Activated CD8-positive, alpha-beta memory T cell treated with anti-CD3 and anti-CD28 coated beads, Interleukin-2, amount 50 U/mL, for 48 hours (primary cell): ENCODE measurements at places on chromosomes 3 and 15.
A peak's percentile ranks its signal among the peaks of the same experiment; 100 is the strongest.

GRCh38 chr15:41860049-41860828 lies 21.6 kb downstream of the PLA2G4B start:
- no peak for DNase-seq

DNA sequence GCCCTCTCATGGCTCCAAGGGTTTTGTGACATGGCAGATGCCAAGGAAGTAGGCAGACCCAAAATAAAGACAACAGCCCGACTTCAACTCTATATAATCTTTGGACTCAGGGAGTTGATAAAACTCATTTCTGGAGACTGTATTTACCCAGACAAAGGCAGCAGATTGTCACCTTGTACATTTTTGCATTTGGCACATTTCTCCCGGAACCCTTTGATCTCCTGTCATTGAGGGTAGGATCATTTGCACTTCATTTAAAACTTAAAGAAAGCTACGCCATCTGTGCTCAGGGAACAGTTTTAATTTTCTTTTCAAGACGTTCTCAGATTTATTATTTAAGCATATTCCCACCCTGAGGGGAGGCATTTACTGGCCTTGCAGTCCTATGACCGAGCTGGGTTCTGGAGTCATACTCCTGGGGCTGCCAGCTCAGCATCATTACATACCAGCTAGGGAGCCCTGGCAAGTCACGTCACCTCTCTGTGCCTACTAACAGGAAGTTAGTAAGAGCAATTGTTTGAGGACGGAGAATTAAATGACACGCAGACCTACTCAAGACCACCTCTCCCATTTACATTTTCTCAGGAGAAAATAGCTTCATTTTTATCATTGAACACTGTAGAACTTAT lies 5.9 kb downstream of the CDCP1 start:
- DNase-seq = no peak

- DNase-seq = no peak
These were observed 16.8 kb downstream of the MEF2A start for GRCh38 chr15:99582508-99582960.

DNA sequence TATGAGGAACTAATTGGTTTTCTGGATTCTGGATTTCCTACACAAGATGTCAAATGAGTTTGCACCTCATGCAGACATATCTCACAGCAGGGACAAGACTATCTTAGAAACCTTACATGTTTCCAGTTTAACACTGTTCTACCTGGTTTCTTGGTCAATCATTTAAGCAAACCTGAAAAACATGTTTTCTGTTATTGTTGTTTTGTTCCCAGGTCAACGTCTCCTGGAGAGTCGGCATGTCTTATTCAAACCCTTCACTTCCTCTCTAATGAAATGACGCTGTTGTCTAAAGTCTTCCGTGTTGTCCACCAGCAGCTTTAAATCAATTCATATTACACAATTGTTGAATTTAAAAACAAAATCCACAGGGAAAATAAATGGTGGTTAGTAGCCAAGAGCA lies 150.9 kb downstream of the CNTN3 start:
- no peak for DNase-seq

DNA sequence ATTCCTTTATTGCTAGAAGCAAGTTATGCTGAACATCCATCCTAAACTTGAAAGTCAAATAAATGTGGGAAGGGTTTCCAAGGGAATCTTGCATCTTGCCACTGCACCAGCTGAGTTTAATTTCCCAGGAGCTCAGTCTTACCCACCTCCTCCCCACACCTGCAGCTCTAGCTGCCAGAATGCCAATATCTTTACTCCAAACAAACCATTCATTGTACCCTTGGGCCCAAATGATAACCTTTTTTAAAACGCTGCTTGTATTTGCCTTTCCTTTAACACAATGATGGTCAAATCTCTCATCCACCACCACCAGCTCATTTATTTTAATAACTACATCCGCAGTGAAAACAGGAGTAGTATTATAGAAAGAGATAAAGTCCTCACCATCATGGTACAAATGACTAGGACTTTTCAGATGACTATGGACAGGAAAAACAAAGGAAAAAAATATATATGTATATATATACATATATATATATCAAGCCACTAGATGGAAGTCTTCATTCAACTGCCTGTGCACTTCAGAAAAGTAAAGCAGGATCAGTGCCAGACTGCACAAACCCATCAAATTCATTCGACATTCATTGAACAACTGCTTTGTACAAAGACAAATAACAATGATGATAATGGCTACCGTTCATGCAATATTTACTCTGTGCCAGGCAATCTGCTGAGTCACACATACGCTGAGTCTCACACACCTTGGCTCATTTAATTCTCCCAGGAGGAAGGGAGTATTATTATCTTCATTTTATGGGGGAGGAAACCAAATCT lies 44.0 kb downstream of the BFSP2 start:
- no peak for DNase-seq

DNA sequence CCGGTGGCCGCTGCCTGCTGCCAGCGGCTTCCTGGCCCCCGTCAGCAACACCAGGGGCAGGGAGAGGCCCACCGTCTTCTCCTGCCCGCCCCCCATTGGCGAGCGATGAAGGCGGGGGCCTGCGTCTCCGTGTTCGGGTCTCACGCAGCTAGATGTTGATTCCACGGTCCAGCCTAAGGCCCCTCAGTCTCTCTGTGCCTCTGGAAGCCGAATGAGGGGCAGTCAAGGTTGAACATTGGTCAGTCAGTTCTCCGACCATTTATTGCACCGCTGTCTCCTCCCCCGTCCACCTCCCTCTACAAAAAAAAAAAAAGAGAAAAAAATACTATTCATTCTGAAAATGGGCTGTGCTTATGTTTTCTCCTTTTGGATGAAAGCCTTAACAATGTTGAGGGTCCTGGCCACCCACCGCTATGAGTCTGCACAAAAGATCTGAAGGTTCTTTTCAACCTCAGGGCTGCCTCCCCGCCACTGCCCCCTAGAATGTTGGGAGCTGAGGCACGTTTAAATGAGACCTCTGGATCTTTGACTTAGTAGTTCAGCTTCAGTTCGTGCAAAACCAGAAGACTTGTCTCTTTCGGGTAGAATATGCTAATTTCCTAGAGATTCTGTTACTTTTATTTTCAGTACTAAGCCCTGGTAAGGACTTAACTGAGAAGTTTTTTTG lies 736 bp downstream of the IREB2 start:
- peak; percentile 63 for DNase-seq

DNA sequence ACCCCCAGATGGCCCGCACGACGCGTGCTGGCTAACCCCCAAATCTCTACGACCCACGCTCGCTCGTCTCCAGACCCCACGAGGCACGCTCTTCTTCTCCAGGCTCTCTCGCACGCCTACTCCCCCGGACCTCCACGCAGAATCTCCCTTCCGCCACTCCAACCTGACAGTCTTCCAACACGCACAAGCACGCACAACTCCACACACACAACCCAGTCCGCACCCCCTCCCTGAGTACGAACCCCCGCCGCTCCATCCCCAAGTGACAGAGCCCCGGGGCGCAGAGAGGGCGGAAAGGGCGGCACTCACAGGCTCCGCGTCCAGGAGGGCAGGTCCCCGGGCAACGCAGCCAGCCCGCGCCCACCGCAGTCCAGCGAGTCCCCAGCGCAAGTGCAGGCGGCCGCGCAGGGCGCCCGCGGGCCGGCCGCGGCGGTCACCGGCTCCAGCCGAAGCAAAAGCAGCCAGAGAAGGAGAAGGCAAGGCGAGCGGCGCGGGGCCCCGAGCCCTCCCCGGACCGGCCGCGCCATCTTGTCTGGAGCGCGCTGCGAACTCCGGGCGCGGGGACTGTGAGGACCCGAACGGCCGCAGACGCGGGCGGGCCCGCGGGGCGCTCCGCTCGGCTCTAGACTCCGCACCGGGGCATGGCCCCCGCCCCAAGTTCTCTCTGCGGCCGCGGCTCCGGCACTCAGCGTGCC lies 794 bp downstream of the LRIG1 start:
- DNase-seq = peak; percentile 76

DNA sequence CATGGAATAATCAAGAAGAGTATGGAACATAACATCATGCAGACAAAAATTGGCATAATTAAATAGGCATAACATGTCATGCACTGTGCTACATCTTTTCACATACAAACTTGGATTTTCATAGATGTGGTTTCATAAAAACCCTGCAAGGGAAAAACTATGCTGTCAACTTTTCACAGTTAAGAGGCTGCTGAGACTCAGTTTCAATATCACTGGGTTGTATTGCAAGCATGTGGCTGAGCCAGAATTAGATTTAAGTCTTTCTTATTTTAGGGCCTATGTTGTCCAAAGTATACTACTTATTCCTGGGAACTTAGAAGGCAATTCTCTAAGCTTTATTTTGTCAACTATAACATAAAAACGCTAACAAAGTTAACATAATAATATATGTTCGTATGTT lies 70.7 kb upstream of the LSAMP start:
- no peak for DNase-seq

GRCh38 chr3:14393440-14394106 lies 8.8 kb upstream of the SLC6A6 start:
- no peak for DNase-seq

DNA sequence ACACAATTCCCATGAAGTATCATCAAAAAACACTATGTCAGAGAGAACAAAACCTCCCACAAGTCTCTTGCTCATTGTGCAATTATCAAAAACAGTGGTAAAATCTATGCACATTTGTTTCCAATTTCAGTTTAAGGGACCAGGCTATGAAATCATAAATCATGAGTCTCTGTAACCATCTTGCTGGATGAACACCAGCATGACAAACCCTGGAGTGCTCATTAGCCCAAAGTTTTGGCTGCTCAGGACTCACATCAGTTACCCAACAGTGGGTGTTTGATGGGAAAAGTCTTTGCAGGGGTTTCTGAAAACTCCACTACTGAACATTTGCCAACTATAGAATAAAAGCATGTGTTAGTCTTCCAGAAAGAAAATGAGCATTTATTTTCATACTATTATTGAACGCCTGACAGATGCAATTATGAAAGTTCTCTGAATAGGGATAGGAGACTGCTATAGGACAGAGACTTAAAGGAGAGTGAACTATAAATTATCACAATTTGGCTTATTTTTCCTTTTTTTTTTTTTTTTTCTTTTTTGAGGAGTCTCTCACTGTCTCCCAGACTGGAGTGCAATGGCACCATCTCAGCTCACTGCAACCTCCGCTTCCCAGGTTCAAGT lies 240.8 kb upstream of the KCNMB2 start:
- no peak for DNase-seq

GRCh38 chr3:28556195-28556594 lies 207.6 kb upstream of the AZI2 start:
- DNase-seq = no peak

- no peak for DNase-seq
These were observed 25.9 kb upstream of the MTMR10 start for GRCh38 chr15:31017311-31017710.

GRCh38 chr3:116671151-116671550 lies 38.4 kb upstream of the TUSC7 start:
- no peak for DNase-seq

GRCh38 chr3:154843647-154844046 lies 236.5 kb upstream of the MME start:
- DNase-seq = no peak

DNA sequence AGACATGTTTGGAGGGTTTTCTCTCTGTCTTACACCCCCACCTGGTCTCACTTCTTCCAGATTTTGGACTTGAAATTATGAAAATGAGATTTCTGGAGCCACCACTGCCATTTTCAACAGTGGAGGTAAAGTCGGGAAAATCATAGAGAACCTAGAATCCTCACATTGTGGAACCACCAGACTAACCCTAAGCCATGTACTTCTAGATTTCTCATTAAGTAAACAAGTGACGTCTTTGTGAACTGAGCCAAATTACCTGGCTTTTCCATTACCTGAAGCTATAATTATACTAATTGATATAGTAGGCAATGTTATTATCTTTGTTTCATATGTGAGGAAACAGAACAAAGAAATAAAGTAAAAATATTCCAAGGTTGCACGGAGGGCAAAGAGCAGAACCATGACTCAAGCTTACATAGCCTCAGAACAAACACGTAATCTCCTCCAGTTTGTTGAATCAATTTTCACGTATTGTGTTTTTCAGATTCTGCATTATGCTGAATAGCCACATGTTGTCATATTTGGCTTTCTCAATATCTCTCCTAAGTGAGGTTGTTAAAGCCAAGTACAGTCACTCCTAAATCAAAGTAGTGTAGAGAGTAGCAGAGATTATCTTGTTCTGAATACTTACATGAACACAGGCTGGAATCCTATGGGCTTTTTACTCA lies 101.3 kb upstream of the CMC1 start:
- DNase-seq = no peak

- no peak for DNase-seq
These were observed 84.3 kb upstream of the ZNF385D start for GRCh38 chr3:21835264-21835663.

DNA sequence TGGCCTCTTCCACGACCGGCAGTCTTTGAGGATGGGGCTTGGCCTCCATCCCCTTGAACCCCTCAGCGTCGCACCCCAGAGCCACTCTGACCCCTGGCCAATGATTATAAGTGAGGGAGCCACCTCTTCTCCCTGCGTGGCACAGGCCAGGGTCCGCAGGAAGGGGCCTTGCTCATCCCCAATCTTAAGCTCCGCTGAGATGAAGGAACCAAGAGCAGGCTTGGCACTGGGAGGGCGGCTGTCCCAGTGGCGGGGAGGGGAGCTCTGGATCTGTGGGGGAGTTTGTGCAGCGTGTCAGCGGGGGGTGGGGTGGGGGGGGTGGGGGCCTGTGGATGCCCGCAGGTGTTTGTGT lies 13.8 kb upstream of the ADPGK start:
- DNase-seq = no peak

GRCh38 chr15:74167891-74168331 lies 5.6 kb upstream of the ISLR start:
- no peak for DNase-seq

DNA sequence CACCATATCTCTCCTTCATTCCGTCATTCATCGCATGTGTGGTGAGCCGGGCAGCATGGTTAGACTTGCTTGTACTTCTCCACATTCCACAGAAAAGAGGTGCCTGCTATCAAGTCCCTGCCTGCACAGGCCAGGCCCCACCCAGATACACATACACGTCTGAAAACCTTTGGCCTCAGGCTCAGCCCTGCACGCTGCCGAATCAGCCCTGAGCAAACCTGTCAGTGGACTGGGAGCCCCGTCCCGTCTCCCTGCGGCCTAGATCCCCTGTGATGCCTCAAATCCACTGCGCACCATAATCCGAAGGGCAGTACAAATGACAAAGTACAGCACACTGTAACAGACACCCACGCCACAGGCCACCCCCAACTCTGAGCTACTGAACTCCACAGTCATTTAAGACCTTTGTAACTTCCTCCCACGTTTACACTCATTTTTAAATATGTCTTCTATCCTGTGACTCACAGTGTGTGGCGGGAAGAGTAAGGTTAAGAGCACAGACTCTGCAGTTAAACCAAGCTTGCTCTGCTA lies 67.1 kb downstream of the MB21D2 start:
- peak; percentile 63 for DNase-seq
